ENCODE measurements at places on chromosomes 5 and 9. TPM values are rescaled to one million over a fixed set of nuclear protein-coding genes. Genes with fewer than 3 reads are reported as not detected.

The CYLC2 gene
- not detected for polyA plus RNA-seq

The ISOC1 gene
- 19.7 TPM for polyA plus RNA-seq

The PTPRD gene
- polyA plus RNA-seq = not detected

The GRM6 gene
- polyA plus RNA-seq = not detected

The PDLIM7 gene
- 16.3 TPM for polyA plus RNA-seq

The FOXD4L6 gene
- polyA plus RNA-seq = not detected

The WDR55 gene
- 13.5 TPM for polyA plus RNA-seq

The LCN15 gene
- not detected for polyA plus RNA-seq

The JAKMIP2 gene
- polyA plus RNA-seq = 0.14 TPM

The PHYHD1 gene
- polyA plus RNA-seq = 1.0 TPM

The PRSS3 gene
- polyA plus RNA-seq = not detected

The SLC9A3 gene
- 1.2 TPM for polyA plus RNA-seq

The GLRA1 gene
- polyA plus RNA-seq = not detected

The INSL6 gene
- polyA plus RNA-seq = 0.38 TPM

The SLC26A2 gene
- 2.3 TPM for polyA plus RNA-seq

All from IgD-negative memory B cell (primary cell).